Activated B cell treated with CpG ODN at 0.5 μM for 24 hours (primary cell): ENCODE measurements at places on chromosomes 4 and X.

DNA sequence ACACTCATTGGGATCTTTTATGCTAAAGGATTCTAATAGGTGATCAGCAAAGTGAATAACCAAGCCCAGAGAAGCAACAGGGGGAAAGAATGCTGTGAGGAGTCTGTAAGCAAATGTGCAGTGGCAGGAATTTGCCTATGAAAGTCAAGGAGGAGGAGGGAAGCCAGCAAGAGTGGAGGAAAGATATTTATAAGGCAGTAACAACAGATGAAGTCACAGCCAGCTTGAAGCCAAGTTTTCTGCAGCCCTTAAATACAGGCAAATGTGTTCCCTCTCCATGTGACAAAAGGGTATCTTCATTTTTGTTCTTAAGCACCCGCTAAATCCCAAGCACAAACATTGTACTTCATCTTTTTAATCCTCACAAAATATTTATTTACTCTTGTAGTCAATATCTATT lies 275.0 kb upstream of the CLNK start:
- H3K27me3 ChIP-seq, result no peaks in the 10 kb centered on the region
- H3K27ac ChIP-seq, result no peak overlapping the region
- H3K36me3 ChIP-seq, result no peaks in the 10 kb centered on the region
- no peak for DNase-seq
- peaks cover 15% of the 10 kb centered on the region for H3K4me1 ChIP-seq

DNA sequence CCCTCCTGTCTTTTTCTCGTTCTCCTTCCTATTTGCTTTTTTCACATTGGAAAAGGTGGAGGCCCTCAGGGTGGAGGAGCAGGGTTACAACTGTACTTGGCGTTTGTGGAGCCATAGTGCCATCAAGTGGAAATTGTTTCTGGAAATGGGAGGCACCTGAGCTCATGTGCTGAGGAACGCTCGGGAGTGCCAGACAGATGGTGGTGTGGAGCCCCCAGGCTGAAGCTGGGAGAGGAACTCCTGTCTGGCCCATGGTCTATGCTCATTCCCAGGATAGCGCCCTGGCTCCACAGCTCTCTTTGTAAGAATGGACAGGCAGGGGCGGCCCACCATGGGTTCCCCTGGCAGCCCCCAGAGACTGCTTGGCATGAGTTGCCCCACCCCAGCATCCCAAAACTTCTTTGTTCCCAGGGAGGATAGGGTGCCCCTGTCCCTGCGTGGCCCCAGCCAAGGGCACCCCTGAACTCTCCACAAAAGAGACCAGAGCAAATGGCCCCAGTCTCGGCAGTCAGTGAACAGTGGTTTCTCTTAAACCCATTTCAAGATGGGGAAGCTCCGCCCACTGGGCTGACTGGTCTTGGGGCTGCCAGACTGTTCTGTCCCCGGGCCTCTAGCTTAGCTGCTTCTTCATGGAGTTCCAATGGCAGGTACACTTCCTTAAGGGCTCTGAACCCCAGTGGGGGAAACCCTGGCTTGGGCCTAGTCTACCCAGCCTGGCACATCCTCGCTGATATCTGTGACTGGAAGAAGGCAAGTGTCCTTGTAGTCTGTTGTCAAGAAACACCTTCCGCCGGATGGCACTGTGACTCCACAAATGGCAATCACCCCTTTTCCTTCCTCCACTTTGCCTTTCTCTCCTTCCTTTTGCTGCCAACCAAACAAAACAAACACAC lies 70.1 kb downstream of the NBDY start:
- peaks cover 33% of the 10 kb centered on the region for H3K4me1 ChIP-seq
- H3K27me3 ChIP-seq, result no peaks in the 10 kb centered on the region
- H3K36me3 ChIP-seq, result peaks cover 18% of the 10 kb centered on the region

DNA sequence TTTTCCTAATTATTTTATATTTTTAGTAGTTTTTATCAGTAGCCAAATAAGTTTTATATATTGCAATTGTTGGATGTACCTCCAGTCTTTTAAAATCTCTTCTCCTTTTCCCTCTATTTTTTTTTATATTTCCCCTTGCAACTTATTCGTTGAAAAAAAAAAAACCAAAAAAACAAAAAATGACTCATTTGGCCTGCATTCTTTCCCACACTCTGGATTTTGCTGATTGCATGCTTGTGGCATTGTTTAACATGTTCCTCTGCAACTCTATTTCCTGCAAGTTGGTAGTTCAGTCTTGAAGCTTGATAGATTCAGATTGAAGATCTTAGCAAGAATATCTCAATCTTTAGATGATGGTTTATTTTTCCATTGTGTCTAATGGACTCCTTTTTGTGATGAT lies 260.6 kb upstream of the BOD1L1 start:
- no peaks in the 10 kb centered on the region for H3K27me3 ChIP-seq
- no peaks in the 10 kb centered on the region for H3K36me3 ChIP-seq
- DNase-seq, result no peak
- no peaks in the 10 kb centered on the region for H3K4me1 ChIP-seq
- H3K27ac ChIP-seq, result no peak overlapping the region
- H3K4me3 ChIP-seq, result no peak overlapping the region

GRCh38 chr4:10296730-10297129 lies 160.5 kb downstream of the ZNF518B start:
- no peaks in the 10 kb centered on the region for H3K4me1 ChIP-seq
- H3K36me3 ChIP-seq, result no peaks in the 10 kb centered on the region
- no peak overlapping the region for H3K4me3 ChIP-seq
- no peak overlapping the region for H3K27ac ChIP-seq
- H3K27me3 ChIP-seq, result peaks cover 4% of the 10 kb centered on the region

- H3K36me3 ChIP-seq, result no peaks in the 10 kb centered on the region
- DNase-seq, result no peak
- peaks cover 2% of the 10 kb centered on the region for H3K4me1 ChIP-seq
Measured at GRCh38 chrX:2536974-2537373, 36.2 kb upstream of the DHRSX start.

- no peaks in the 10 kb centered on the region for H3K27me3 ChIP-seq
- H3K4me1 ChIP-seq, result no peaks in the 10 kb centered on the region
- H3K4me3 ChIP-seq, result no peak overlapping the region
- DNase-seq, result no peak
Measured at GRCh38 chr4:98946359-98946758, 17.4 kb upstream of the EIF4E start.

DNA sequence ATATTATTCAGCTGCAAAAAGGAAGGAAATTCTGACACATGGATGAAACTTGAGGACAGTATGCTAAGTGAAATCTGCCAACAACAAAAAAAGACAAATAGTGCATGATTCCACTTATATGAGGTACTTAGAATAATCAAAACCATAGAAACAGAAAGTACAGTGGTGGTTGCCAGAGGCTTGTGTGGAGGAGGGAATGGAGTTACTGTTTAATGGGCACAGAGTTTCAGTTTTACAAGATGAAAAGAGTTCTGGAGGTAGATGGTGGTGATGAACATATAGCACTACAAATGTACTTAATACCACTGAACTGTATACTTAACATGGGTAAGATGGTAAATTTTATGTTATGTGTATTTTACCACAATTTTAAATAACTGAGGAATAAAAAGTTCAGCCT lies 212.0 kb upstream of the KLF3 start:
- no peak overlapping the region for H3K4me3 ChIP-seq
- peaks cover 6% of the 10 kb centered on the region for H3K4me1 ChIP-seq
- H3K36me3 ChIP-seq, result no peaks in the 10 kb centered on the region
- no peak for DNase-seq
- H3K27ac ChIP-seq, result no peak overlapping the region
- H3K27me3 ChIP-seq, result peaks cover 3% of the 10 kb centered on the region

- H3K4me3 ChIP-seq, result no peak overlapping the region
- H3K36me3 ChIP-seq, result no peaks in the 10 kb centered on the region
- H3K27me3 ChIP-seq, result no peaks in the 10 kb centered on the region
- no peaks in the 10 kb centered on the region for H3K4me1 ChIP-seq
- H3K27ac ChIP-seq, result no peak overlapping the region
Measured at GRCh38 chr4:178347111-178347510, 904.9 kb upstream of the AGA start.
